ENCODE measurements at places on chromosomes 6 and 20.

- no peak for DNase-seq
These were observed 107.3 kb downstream of the GMPR start for GRCh38 chr6:16345449-16346330.

GRCh38 chr6:15864038-15864707, 201.3 kb upstream of the DTNBP1 start:
- no peak for DNase-seq

GRCh38 chr6:169223006-169223405, 30.6 kb downstream of the THBS2 start:
- DNase-seq, result no peak

- no peak for DNase-seq
These were observed 155.5 kb downstream of the LINC00237 start for GRCh38 chr20:20950620-20951019.

DNA sequence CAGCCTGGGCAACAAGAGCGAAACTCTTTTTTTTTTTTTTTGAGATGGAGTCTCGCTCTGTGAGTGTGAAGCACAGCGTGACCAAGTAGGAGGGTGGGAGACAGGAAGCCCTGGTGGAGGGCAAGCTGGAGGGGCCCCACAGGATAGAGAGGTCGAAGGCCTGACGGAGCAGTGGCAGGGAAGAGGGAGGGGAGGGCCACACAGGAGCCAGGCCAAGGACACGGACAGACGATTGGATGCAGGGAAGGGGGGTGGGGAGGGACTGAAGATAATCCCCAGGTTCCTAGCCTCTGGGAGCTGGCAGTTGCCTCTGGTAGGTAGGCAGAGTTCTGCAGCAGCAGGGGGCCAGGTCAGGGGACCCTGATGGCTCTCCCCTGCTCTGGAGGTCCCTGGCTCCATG, 10.8 kb upstream of the GUCA1A start:
- no peak for DNase-seq

DNA sequence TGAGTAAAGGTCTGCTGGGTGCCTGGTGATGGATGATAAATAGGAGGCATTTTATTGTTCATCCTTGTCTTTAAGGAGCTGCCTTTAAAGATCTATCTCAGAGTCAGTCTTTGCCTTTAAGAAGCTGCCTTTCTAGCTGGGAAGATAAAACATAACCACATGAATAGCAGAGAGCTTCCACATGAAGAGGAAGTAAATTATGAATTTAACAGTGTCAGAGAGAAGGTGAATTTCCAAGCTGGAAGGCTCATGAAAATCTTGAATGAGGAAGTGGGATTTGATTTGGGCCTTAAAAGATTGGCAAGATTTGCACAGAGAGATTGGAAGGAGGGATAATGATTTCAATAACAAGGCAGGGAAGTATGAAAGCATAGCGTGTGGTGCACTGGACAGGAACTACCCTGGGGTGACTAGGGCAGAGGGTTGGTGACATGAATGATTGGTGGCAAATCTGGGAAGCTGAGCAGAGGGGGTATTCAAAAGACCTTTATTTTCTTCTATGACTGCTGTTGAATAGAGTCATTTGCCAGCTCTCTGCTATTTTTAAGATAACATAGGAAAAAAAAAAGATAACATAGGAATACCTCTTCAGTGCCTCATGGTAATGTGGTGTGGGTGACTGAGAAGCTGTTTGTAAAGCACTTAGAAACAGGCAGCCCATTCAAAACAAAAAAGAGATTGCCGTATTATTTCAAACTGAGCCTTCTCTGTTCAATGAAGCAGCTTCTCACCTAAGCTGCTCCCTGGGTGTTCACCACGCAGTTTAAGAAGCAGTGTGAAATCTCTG, 591.6 kb downstream of the PKHD1 start:
- DNase-seq, result no peak
